MG63 (cell line): ENCODE measurements at places on chromosomes 2 and 18. TPM values are rescaled to one million over a fixed set of nuclear protein-coding genes. Genes with fewer than 3 reads are reported as not detected.
A peak's percentile ranks its signal among the peaks of the same experiment; 100 is the strongest.

GRCh38 chr2:21037671-21038108 is 6.2 kb downstream of the APOB start:
- no peak for DNase-seq

- no peak for DNase-seq
Measured at GRCh38 chr2:68411397-68412126, 46.5 kb downstream of the PLEK start.

DNA sequence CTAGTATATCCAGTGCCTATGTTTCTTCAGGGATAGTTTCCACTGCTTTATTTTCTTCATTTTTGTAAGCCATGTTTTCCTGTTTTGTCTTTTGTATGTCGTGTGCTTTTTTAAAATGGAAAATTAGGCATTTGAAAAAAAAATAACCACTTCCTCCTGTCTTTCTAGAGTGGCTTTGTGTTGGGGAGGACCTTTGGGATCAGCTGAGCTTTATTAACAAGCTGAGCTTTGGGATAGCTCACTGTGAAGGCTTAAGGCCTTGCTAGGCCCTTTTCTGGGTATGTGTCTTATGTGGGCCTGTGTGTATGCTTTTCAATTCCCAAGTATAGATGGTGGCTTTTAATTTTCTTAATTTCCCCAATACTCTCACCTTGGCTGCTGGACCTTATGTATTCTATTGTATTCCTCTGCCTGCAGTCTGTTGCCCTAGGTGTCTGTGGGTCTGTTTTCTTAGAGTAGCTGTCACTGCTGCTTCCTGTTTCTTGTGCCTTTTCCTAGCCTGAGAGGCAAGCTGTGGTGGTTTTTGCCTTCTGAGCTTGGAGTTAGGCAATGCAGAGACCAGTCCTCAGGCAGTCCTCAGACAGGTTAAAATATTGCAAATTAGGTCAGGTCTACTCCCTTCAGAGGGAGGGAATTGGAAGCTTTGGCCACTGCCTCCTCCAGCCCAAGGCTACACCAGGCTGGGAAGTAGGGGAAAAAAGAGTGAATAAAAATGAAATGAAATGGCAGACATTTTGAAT is 134.7 kb downstream of the LDLRAD4 start:
- no peak for DNase-seq

DNA sequence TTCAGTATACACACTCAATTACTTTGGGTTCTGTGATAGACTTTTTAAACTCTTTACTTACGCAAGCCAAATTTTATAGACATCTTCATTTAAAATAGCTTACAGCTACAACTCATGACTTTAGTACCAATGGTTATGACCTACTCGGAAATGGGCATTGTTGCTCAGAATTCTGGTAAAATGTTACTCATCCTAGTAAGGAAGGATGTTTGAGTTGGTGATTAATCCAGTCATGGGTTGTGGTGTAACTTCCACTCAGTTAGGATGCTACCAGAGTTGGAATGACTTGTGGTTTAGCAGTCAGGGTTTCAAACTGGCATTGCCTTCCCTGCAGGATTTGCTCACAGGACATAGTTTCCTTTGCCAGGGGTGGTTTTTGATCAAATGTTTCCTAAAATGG is 7.4 kb upstream of the NPC1 start:
- peak; percentile 27 for DNase-seq

DNA sequence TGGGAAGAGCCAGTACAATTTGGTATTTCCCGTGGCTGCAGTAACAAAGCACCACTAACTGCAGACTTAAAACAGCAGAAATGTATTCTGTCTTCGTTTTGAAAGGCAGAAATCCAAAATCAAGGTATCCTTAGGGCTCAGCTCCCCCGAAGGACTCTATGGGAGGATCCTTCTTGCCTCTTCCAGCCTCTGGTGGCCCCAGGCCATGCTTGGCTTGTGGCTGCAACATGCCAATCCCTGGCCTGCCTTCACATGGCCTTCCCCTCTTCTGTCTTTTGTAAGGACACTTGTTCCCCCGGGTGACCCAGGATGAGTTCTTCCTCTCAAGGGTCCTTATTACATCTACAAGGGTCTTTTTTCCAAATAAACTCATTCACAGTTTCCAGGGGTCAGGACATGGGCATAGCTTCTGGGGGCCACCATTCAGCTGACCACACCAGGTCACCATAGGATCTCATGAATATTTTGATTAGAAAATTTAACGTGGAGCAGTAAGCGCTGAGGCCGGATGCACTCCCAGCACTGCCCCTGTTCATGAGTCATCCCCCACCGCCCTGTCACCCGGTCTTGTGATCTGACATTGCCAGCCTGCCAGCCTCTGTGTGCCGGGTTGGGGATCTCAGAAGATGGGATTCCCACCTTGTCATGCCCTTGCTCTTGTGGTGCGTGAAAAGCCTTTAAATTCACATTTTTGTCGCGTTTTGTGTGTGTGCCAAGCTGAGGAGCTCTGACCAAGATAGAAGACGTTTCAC is 61.2 kb upstream of the B3GNT7 start:
- DNase-seq: no peak

Gene MAL
- not detected in 2 replicates for total RNA-seq

Gene PARD6G
- 3.4 TPM in 2 replicates for total RNA-seq

GRCh38 chr18:12880541-12880910 is 3.5 kb downstream of the PTPN2 start:
- DNase-seq: no peak

Gene CNGA3
- total RNA-seq: not detected in 2 replicates

Gene TSPYL6
- total RNA-seq: not detected in 2 replicates

DNA sequence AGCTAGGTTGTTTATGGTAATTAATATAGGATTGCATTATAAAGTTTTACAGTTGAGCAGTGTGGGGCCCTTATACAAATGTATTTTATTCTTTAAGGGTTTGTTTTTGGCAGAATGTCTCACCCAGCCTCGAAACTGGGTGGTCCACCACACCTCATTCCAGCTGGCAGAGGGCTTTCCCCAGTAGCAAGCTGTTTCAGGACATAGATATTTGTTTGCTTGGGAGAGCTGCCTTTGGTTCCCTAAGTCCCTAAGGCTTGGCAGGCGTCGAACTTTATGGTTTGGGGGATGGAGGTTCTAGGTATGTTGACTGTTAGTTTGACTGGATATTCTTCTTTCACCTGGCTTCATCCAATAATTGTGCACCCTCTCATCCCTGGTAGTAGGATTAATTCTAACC is 205.9 kb downstream of the KCNS3 start:
- DNase-seq: no peak

DNA sequence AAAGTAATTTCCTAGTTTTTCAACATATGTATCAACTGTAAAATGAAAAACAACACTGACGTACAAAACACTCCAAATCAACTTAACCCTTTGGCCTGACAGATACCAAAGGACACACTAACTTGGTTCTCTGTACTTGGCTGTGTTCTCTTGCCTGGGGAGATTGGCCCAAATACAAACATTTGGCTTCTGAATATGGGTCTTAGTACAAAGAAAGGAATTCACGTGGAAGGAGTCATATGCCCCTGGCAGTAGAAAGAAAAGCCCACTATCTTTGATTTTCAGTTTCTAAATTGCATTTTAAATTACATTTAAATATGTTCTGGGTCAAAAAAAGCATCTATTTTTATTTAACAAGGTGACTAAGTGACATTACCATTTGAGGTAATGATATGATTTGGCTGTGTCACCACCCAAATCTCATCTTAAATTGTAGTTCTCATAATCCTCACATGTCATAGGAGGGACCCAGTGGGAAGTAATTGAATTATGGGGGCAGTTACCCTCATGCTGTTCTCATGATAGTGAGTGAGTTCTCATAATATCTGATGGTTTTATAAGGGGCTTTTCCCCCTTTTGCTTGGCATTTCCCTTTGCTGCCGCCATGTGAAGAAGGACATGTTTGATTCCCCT is 153.6 kb upstream of the CCDC195 start:
- peak; percentile 64 for DNase-seq

GRCh38 chr2:6454286-6454990 is 411.3 kb downstream of the CMPK2 start:
- no peak for DNase-seq

- no peak for DNase-seq
Measured at GRCh38 chr2:58032764-58033080, 13.9 kb upstream of the VRK2 start.

Gene CLEC4F
- not detected in 2 replicates for total RNA-seq

GRCh38 chr2:60998628-60999545 is 18.6 kb upstream of the PEX13 start:
- DNase-seq: no peak

Gene PRSS56
- not detected in 2 replicates for total RNA-seq

DNA sequence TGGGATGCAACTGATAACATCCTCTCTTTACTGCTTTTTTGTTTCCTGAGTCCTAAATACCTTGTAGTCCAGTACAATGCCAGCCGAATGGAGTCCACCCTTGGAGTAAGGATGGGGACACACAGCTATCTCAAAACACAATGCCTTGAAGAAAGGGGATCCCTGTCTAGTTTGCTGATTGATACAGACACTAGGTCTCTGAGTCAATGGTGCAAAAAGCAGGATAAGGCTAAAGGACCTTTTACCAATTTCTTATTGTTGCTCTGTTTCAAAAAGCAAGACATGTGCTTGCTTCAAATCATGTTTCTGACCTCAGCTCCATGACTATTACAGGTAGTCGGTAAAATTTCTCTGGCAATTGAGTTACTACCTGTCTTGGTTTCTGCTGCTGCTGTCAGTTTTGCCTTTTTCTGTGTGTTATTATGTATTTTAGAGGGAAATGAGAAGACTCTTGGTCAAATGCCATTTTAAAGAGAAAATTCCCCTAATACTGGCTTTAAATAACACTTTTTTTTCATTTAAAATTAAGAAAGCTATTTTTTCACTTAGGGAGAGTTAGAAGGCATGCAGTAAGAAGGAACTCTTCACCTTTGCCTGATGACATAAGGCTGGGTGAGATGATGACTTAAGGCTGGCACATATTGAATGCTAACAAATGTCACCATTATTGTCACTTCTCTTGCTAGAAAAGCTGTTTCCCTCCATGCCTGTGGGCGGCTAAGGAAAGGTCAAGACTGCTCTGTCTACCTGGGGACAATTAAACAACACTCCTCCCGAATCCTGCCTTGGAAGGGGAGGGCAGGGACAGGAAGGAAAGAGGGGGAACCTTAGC is 4.9 kb upstream of the FIGLA start:
- DNase-seq: no peak

DNA sequence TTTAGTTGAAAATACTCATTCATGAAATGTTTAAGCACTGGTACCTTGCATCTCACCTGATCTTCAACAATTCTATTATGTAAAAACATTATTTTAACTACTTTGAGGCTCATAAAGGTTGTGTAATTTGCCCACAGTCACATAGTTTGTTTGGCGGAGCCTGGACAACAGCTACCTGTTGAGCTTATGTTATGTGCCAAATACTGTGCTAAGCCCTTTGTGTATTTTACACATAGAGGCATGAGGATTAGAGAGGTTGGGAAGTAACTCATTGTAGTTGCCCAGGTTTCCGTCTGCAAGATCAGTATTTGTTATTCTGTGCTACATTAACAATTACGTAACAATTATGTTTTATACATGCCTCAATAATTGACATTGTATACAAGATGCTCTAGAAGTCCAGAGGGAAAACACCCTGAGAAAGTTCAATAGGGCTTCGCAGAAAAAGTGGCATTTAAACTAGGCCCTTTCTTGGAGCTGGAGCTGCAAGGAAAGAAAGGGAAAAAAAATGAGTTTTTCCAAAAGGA is 80.4 kb downstream of the BOLA3 start:
- no peak for DNase-seq

Gene VIT
- 7.9 and 9.3 TPM in 2 replicates for total RNA-seq

Gene TTL
- total RNA-seq: 49.8 and 55.2 TPM in 2 replicates

- DNase-seq: no peak
Measured at GRCh38 chr2:208375491-208376068, 31.0 kb upstream of the PTH2R start.

DNA sequence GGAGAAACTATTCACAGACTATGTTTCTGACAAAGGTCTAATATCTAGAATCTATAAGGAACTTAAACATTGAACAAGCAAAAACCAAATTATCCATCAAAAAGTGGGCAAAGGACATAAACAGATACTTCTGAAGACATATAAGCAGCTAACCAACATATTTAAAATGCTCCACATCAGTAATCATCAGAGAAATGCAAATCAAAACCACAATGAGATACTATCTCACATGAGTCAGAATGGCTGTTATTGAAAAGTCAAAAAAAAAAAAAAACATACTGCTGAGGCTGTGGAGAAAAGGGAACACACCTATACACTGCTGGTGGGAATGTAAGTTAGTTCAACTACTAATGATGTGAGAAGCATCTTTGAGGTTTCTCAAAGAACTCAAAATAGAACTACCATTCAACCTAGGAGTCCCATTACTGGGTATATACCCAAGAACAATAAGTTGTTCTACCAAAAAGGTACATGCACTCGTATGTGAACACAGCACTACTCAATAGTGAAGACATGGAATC is 220.4 kb upstream of the TFPI start:
- no peak for DNase-seq

Gene VIL1
- not detected in 2 replicates for total RNA-seq

DNA sequence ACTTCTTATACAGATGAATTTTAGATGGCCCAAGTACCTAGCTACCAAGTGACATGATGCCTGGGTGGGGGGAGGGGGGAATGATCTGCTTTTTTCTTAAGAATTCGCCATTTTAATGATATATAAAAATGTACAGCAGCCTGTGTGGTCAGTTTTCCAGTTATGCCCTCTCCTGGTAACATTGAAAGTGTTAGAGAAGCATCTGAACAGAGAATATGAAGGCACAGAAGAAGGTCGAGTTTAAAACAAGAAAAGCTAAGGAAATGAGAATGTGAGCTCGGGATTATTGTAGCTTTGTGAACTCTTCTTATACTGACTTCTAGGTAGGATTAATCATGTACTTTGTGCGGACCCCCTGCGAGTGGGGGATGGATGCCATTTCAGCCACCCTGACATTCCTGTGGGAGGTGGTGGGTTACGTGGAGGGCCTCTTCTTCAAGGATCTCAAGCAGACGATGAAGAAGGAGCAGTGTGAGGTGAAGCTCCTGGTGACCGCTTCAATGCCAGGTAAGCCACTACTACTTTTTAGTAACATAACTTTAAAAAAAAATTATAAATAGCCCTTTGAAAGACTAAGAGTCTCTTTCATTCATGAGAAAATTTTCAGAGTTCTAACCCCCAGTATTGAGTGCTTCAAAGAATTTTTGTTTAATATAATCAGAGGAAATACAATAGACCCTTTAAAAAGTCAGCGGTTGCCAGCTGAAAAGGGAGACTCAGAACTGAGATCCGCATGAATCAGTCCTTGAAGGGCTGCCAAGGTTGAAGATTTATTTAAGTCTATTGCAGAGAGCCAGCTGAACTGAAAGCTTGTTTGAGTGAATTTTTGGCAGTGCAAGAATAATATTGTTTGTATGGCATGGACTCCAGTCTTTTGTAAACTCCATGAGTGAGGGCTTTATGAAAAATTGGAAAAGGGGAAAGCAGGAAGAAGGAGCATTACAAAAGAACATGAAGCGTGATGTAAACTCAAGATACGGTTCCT is 68.6 kb upstream of the RPE start:
- peak; percentile 75 for DNase-seq
